ENCODE measurements at places on chromosomes 1 and 21. TPM values are rescaled to one million over a fixed set of nuclear protein-coding genes. Genes with fewer than 3 reads are reported as not detected.
A peak's percentile ranks its signal among the peaks of the same experiment; 100 is the strongest.

DNA sequence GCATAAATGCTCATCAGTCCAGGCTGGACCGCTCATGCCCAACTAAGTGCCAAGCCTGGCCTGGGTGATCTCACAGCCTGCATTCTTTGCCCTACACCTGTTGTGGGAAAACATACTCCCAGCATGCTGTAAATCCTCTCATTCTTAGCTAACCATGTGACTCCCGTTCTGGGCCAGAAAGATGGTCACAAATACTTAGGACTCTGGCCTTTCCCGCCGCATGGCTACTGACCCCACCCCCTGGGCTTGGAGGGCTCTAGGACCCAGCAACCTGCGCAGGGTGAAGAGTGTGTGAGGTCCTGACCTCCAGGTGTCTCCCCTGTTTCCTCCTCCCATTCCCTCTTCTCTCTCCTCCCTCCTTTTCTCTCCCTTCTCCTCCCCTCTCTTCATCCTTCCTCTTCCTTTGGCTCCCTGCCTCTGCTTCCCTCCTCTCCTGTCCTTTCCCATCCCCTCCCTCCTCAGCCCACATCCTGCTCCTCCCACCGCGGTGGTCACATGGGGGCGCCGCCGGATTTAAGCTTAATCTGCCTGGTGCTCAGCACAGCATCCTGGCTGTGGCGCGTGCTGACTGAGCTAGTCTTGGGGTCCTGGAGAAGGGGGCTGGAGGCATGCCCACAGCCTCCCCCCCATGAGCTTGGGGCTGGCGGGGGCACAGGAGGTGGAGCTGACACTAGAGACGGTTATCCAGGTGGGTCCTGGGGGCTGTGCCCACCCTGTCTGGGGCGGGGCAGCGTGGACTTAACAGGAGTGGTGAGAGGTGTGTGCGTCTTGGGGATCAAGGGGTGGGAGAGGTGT, at the start of gene CROCC:
Gene CROCC (plus strand): TSS at position 541 of the 795 bp plus-strand sequence. CDS start 88 bp downstream, at position 629.
- peak; percentile 57 for DNase-seq

DNA sequence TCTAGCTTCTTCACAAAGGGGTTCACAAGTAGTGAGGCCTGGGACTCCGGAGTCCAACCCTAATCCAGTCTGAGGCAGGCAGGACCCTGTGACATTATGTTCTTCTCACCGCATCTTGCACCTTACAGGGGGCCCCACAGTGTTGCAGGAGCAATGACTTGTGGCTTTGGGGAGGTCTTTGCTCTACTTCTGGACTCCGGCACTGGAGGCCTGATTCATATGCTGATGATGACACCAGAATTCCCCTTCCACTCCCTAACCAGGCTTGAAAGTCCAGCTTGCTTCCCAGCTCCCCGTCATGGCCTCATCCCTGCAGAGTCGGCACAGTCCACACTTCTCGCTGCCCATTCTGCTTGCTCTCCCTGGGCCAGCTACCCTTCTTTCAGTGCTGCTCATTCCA, 96.3 kb upstream of the SLC44A3 start:
- DNase-seq = no peak

DNA sequence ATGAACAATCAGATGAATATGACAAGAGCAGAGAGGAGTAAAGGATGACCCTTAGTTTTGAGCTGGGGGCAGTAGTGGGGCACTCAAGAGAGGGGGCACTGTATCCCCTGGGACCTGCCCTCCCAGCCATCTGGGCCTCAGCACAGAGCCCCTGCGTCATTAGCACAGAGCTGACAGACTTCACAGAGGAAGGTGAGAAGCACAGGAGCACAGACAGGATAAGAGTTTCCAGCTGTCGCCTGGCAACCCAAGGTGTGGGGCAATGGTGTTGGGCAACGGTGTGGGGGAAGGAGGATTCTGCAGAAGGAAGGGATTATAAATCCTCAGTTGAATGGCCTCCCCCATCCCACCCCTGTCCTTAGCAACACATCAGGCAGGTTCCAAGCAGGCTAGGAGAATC, 30.2 kb downstream of the RAB3B start:
- no peak for DNase-seq

Gene ITPKB
- total RNA-seq = 64.0 TPM

DNA sequence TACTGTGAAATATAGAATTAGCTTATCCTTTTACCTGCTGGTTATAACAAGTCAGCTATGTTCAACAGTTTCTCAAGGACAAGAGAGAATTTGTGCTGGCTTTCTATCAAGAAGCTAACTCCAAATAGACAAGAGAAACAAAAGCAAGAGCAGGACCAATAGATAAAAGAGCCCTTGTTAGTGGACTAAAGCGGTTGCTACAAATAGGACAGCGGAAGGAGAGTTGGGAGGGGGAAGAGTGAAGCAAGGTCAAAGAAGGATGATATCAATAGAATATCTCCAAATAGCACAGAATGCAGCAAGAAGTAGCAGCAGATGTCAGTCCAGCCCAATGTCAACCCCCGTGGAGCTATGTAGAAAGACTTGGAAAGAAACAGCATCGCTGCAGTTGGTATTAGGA, 53.0 kb upstream of the AKT3 start:
- DNase-seq = no peak

Gene GOLT1A
- total RNA-seq = not detected

Gene PLA2G2C
- total RNA-seq = not detected

DNA sequence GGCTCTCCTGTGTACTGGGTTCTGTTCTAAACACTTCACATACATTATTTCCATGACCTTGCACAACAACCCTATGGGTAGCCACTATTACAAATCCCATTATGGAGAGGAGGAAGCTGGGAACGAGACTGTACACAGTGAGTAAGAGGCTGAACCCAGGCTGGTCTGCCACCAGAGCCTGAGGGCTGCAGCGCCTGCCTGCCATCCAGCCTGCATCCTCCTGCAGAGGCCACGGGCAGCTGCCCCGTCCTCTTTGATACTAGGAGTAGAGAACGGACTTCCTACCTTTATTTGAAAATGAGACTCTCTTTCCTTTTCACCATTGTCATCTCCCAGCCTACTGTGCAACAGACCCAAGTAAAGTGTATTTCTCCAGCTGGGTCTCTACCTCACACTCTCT, 370.0 kb downstream of the HHAT start:
- no peak for DNase-seq

Gene TMEM51
- not detected for total RNA-seq

DNA sequence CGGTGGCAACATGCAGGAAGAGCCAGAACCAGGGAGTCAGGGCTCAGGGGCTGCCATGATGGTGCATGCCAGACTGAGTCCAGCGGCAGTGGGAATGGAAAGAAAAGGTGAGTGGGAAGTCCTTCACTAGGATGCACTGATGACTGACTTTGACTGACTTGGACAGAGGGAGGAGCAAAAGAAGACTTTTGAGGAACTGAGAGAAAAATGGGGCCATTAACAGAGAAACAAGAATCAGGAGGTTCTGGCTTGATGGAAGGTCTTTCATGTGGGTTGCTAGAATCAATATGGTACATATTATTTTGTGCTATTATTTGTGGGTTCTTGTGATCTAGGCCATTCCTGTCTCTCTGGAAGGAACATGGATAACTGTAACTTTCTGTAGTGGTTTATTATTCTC, 454.6 kb upstream of the PROX1 start:
- DNase-seq = no peak

DNA sequence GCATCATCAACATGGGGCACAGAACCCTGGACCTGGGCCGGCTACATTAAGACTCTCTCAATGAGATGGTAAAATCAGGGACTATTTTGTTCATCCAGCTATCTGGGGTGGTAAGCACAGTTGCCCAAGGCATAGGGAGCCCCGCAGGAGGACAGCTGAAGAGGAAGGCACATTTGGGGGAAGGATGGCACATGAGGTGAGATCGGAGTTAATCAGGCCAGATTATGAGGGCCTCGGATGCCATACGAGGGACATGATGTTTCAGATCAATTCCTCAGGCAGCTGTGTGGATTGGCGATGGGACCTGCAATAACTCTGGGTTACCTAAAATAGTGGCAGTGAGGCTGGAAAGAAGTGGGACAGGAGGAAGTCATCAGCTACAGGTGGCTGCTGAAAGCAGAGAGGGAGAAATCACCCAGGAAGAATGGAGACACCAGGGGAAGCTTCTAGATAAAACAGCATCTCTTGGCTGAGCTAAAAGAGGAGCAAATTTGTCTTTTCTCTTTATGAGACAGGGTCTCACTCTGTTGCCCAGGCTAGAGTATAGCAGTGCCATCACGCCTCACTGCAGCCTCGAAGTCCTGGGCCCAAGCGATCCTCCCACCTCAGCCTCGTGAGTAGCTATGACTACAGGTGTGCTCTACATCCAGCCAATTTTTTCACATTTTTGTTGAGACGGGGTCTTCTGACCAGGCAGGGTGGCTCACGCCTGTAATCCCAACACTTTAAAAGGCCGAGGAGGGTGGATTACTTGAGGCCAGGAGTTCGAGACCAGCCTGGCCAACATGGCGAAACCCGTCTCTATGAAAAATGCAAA, 21.1 kb downstream of the TOMM20 start:
- DNase-seq = no peak

Gene PLCH2
- 16.7 TPM for total RNA-seq

- DNase-seq = no peak
These were observed 93.5 kb downstream of the WDR4 start for GRCh38 chr21:42785666-42786427.

DNA sequence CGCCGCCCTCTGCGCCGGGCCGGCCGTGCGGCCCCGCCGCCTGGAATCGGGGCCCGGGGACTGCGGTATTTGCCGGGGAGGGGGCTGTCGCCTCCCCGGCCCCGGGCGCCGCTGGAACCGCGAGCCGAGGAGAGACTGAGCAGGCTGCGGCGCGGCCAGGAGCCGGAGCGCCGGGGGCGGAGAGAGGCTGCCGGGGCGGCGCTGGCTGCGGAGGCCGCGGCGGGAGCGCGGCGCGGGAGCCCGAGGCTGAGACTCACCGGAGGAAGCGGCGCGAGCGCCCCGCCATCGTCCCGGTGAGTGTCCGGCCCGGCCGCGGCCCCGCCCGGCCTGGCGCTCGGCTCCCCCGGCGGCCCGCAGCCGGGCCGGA, 746 bp downstream of the DYRK1A start:
- DNase-seq = peak; percentile 13

Gene TNFSF4
- 2.9 TPM for total RNA-seq

DNA sequence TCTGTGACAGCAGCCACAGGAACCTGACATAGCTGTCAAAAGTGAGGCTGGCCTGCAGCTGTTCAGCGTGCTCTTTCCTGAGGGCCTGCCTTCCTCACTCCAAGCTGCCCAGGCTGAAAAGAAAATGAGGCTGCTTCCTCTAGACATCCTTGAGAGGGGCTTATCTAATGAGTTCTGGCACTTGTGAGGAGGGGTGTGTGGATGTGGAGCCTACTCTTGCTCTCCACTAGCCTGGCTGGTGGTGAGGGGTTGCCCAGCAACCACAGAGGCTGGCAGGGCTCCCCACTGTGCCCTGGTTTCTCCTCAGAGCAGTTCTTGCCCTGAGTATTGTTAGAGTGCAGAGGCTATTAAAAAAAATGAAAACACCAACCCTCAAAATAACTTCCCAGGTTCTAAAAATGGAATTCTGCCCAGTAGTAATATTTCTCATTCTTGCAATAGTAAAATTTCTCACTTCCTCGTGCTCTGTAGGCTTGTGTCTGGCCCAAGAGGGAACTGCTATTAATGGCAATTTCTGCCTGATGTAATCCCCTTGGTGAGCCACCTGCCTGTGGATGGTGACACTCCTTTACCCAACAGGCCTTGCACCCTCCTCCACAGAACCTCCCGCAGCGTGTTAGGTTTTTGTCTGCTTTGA, 52.6 kb upstream of the EPS8L3 start:
- DNase-seq = no peak

Gene PYHIN1
- 18.8 TPM for total RNA-seq
